ENCODE measurements at places on chromosomes 7 and 10.

- DNase-seq = no peak
Observed at GRCh38 chr10:27341001-27341400, 100.4 kb upstream of the ACBD5 start.

DNA sequence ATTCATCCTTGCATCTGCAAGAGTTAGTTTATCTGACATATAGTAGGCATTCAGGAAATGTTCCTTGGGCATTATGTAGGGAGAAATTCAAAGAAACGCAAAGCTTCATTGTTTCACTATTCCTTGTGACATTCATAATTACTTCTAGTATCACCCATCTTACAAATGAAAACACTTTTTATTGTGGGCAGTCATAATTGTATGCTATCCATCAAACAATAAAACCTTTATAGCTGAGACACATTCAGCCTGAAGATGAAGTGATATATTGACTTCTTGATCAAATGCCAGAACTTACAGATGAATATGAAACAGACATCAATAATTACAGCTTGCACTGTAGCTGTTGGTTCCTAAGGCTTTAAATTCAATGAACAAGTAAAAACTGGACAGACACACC, 36.4 kb downstream of the FAM204A start:
- no peak for DNase-seq

GRCh38 chr7:18175801-18176450, 148.3 kb upstream of the PRPS1L1 start:
- no peak for DNase-seq

GRCh38 chr10:266974-267425, 131.7 kb downstream of the ZMYND11 start:
- no peak for DNase-seq

GRCh38 chr10:26841733-26842317, 18.9 kb downstream of the ABI1 start:
- no peak for DNase-seq

All from activated CD4-positive, alpha-beta T cell treated with anti-CD3 and anti-CD28 coated beads, Interleukin-2, amount 50 U/mL, for 4 hours (primary cell).